ENCODE measurements at places on chromosomes 12 and 14. TPM values are rescaled to one million over a fixed set of nuclear protein-coding genes. Genes with fewer than 3 reads are reported as not detected.

DNA sequence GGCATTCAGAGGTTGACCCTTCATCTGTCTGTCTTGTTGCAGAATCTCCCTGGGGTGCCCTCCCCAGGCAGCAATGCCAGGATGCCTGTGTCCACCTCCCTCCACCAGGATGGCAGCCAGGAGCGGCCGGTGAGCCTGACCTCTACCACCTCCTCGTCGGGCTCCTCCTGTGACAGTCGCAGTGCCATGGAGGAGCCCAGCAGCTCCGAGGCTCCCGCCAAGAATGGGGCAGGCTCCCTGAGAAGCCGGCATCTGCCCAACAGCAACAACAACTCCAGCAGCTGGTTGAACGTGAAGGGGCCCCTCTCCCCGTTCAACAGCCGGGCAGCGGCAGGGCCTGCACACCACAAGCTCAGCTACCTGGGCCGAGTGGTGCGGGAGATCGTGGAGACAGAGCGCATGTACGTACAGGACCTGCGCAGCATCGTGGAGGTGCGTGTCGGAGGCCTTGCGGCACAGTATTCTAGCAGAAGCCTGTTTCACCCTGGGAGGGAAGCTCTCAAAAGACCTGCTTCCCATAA is 23.4 kb downstream of the PLEKHG3 start:
- DNase-seq: no peak

DNA sequence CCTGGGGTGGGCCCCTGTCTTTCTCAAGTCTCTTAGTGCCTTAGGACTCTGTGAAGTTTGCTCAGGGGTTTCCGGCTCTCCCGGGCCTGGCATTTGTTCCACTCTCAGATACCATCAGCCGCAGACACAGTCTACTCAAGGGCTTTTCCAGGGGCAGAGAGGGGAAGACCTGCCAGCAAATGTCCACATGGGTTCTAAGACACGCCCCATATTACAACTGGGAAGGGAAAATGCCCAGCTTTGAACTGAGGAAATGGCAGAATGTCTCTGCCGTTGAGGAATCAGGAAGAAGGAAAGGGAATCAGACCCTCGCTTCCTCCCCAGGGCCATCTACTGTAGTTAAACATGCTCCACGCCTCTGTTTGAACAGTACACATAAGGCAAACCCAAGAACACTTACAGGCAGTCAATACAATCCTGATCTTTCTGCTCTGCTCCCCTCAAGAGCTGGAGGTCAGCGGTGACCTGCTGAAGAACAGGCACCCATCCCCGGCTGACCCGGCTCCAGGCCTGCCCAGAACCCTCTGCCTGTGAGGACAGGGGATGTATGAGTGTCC is 7.9 kb downstream of the CCDC85C start:
- DNase-seq: no peak

DNA sequence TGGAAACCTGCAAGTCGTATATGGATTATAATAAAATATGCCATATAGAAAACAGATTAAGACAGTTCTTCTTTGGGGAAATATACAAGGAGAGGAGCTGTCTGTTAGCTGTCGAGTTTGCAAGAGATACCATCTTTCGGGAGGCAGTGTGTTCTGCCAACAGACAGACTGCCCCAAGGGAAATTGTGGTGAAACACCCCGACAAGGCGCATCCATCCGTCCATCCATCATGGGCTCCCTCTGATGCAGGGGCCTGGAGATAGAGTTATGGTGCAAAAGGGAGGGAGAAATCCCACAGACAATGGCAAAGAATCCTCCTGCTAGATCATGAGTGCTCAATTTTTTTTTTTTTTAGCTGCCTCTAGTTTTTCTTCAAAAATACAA is 156.3 kb downstream of the DPF3 start:
- DNase-seq: no peak

- DNase-seq: no peak
Measured at GRCh38 chr14:33655421-33655820, 295.5 kb downstream of the EGLN3 start.

The CORO1C gene
- total RNA-seq: 166 TPM

GRCh38 chr12:29147731-29148595 is 1.1 kb upstream of the FAR2 start:
- no peak for DNase-seq

GRCh38 chr14:48957486-48957885 is 628.7 kb downstream of the RPS29 start:
- no peak for DNase-seq

GRCh38 chr12:53791735-53792326 is 40.1 kb upstream of the CISTR start:
- DNase-seq: no peak

The PYM1 gene
- total RNA-seq: 20.0 TPM

The SERPINA1 gene
- 1.4 TPM for total RNA-seq

The BHLHE41 gene
- 1.1 TPM for total RNA-seq

- no peak for DNase-seq
Measured at GRCh38 chr12:70989232-70989631, 68.7 kb upstream of the PTPRR start.

GRCh38 chr12:70936203-70936813 is 15.8 kb upstream of the PTPRR start:
- no peak for DNase-seq

DNA sequence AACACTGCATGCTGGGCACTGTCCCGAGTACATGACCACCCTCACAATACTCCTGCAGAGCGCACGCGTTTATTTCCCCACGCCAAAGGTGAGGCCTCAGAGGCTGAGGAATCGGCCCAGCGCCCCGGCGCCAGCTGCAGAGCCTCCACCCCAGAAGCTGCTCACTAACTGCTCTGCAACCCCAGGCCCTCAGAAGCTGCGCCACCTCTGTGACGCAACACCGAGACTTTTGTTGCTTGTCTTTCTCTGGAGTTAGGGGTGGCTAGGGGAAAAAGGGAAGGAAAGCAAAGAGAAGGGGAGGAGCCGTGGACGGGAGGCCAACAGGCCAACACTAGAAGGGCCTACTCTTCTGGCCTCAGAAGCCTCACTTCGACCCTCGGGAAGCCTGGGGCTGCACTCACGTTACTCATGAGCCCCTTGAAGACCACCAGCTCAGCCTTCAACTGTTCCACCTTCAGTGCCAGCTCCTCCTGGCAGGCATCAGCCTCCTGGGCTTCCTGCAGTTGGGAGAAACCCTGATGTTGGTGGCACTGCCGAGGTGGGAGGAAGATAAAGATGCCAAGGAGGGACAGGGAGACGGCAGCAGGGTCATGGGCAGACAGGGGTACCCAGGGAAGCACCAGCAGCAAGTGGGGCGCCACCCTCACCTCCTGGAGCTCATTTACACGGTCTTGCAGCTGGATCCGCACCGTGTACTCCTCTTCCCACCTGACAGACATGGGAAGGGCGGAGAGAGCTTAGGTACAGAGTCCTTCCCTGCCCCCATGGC is 5.4 kb downstream of the IFFO1 start:
- no peak for DNase-seq

GRCh38 chr12:64625243-64626077 is 15.2 kb downstream of the RASSF3 start:
- no peak for DNase-seq

The KRT75 gene
- not detected for total RNA-seq

- DNase-seq: no peak
Measured at GRCh38 chr14:95444132-95445129, 72.0 kb downstream of the SYNE3 start.

DNA sequence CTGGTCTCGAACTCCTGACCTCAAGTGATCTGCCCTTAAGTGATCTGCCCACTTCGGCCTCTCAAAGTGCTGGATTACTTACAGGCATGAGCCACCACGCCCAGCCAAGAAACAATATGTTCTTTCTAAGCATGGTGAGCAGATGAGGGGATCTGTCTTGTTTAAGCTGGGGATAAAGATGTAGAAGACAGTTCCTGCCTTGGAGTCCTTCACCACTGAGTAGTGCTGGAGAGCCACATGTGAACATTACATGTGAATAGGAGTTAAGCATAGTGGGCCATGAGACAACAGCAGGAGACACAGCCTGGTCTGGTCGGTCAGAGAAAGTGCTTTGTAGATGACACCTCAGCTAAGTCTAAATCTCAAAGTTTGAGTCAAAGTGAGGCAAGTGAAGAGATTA is 26.0 kb downstream of the TMBIM6 start:
- DNase-seq: no peak

DNA sequence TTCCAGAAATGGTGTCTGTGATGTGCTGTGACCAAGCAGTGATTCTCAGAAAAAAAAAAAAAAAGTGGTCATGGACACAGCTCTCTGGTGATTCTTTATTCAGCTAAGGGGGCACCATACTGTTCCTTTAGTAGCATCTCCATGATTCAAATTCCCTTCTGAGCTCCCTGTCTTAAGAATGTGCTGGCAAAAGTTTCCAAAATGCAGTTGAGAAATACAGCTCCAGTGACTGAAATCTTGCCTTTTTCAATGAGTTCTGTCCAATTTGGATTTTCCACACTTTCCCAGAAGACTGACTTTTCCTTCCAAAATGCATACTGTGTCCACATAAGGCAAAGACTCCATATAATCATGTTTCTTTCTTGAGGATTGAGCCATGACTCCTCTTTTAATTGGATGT is 24.3 kb upstream of the CPM start:
- no peak for DNase-seq

GRCh38 chr12:116591855-116592637 is 32.9 kb downstream of the MAP1LC3B2 start:
- DNase-seq: no peak

- DNase-seq: no peak
Measured at GRCh38 chr14:81625343-81625742, 91.7 kb upstream of the SEL1L start.

The PLA2G1B gene
- total RNA-seq: not detected

GRCh38 chr12:108613548-108613947 is 15.7 kb upstream of the TMEM119 start:
- DNase-seq: no peak

The SPATA7 gene
- 131 TPM for total RNA-seq

GRCh38 chr14:91258011-91258618 is 13.6 kb upstream of the GPR68 start:
- no peak for DNase-seq

DNA sequence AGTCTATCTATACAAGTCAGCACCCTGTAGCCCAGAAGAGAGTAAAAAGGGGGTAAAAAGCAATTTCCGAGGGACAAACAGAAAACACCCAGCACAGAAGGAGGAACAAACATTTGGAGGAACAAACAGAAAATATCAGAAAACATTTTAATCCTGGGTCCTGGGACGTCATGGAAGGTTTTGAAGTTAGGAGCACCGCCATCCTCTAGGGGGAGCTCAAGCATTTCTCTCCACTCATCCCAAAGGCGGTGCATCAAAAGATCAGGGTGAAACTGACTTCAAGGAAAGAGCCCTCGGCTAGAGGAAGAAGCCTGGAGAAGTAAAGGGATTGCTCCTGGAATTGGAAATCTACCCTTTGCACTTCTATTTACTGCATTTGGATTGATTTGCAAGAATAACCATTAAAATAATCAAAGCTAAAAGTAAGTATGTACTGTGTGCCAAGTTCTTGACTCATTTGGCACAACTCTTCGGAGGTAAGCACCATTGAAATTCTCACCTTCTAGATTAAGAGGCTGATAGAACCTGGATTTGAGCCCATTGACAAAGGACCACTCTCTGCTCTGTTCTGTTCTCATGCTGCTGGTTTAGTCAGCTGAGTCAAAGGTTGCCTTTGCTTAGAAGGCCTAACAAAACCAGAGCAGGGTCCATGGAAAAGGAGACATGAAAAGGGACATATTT is 17.2 kb upstream of the POC1B start:
- no peak for DNase-seq

The PLEKHH1 gene
- 5.5 TPM for total RNA-seq

- no peak for DNase-seq
Measured at GRCh38 chr12:73531752-73532151, 1005.9 kb upstream of the ATXN7L3B start.

DNA sequence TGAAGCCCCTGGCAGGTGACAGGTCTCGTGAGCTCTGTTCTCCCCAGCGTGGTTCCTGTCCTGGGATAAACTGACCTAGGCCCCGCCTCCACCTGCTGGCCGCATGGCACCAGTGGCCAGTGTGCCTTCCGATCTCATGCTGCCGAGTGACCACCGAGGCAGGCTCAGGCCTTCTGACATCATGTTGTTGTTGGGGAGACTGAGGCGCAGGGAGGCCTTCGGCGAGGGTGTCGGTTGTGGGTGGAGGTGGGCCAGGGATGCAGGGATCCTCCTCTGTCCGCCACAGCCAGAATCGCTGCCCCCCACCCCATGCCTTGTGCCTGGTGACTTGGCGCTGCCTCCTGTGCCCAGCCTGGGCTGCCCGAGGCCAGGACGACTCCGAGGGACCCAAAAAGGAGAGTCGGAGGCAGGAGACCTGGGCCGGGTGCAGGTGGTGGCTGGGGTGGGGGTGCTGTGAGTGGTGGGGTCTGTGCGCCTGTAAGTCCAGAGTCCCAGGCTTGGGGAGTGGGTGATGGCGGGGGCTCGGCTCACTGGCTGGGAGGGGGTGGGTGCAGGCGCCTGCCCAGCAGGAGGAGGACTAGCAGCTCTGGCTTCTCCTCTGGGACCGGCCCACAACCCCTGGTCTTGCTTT is 24.3 kb downstream of the ASPG start:
- no peak for DNase-seq

GRCh38 chr14:59753512-59753911 is 117.1 kb downstream of the RTN1 start:
- no peak for DNase-seq

GRCh38 chr14:77542421-77543239 is 44.0 kb upstream of the ISM2 start:
- DNase-seq: no peak

GRCh38 chr12:124327362-124328043 is 32.6 kb downstream of the RFLNA start:
- no peak for DNase-seq

DNA sequence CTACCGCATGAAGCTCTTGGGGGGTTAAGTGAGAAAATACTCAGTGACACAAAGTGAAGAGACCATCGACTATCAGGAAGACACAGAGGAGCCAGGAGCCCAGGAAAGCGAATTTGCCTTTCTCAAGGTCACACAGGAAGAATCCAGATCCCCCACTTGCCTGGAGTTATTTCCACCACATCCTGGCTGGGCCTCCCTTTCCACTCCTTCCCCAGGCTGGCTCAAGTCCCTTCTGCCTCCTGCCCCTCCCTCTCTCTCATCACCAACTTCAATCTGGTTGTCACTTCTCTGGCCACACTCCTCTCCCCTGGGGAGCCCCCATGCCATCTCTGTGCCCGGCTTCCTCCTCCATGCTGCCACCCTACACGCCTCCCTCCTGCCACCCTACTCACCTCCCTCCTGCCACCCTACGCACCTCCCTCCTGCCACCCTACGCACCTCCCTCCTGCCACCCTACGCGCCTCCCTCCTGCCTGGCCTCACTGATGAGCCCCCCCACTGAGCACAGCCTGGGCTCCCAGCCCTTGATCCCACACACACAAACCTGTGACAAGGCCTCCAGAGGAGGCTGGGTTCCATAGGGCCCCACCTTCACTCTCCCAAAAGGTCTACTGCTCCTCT is 6.3 kb downstream of the SCNN1A start:
- DNase-seq: no peak

DNA sequence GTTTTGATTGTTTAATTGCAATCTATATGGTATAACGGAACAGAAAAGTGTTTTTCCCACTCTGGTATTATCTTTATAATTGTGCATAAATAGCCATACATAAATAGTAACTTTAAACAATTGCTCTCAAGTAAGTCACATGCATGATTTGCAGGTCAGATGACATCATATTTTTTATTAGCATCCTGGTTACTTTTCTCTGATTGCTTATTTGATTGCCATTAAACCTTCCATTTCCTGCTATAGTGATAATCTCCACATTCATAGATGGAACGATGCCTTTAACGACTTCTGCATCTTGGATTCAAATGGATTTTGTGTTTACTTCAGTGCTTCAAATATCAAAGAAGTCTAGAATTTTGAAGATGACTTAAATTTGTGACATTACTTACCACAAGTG is 3.5 kb upstream of the KLRK1 start:
- no peak for DNase-seq

All from occipital lobe (tissue), 3 donors.